Ureter (tissue), 1 donor: ENCODE measurements at places on chromosomes 3 and 15.

GRCh38 chr3:145015253-145015652, 1043.6 kb downstream of the DIPK2A start:
- DNase-seq = no peak

DNA sequence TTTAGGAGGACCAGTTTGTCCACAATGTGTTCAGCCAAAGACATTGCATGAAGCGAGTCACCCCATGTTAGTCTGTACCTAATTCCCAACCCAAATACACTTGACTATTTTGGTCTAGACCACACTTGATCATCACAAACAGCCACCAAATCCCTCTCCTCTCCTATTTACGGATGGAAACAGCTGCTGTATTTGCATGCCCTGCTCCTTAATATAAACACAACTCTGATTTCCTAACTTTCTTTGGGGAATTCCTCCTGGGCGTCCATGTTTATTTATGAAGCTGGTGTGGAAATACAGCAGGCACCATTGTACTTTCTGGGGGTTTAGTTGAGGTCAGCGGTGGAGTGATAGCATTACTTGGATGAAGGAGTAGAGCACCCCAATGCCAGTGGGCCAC, 235.2 kb downstream of the TLE3 start:
- DNase-seq = no peak

GRCh38 chr15:70504299-70504951, 258.9 kb downstream of the UACA start:
- no peak for DNase-seq

- no peak for DNase-seq
Measured at GRCh38 chr3:38264779-38265178, 833 bp upstream of the SLC22A13 start.

DNA sequence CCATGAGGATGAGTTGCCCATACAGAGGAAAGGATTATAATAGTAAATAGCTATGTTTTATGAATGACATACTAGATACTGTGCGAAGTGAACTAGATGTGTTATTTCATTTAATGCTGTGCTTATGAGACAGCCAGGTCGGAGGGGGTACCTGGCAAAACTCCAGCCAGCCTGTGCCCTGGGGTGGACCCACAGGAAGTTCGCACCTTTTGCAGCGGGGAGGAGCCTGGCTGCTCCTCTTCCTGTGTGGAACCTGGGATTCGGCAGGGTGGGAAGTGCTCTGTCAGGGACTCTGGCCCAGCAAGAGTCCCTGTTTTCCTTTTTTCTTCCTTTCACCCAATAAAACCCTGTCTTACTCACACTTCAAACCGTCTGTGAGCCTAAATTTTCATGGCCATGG, 452.2 kb downstream of the IL5RA start:
- no peak for DNase-seq

GRCh38 chr15:90138071-90138833, 36.0 kb upstream of the IDH2 start:
- DNase-seq = no peak

GRCh38 chr3:56753206-56753820, 48.4 kb downstream of the ARHGEF3 start:
- DNase-seq = no peak

DNA sequence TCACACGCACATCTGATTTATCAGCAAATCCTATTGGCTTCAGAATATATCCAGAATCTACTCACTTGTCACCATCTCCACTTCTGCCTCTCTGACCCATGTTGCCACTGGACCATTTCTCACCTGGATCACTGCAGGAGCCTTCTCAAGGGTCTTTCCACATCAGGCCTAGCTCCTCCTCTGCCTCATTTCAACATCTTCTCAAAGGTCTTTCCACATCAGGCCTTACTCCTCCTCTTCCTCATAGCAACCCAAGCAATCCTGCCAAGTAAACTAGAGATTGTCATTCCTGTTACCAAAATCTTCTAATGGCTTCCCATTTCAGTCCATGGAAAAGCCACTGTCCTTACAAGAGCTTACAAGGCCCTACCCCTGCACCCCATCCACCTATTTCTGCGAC, 18.0 kb upstream of the DUT start:
- DNase-seq = no peak

- DNase-seq = no peak
Measured at GRCh38 chr3:181329024-181329423, 339.5 kb upstream of the DNAJC19 start.

- no peak for DNase-seq
Measured at GRCh38 chr15:78402061-78402610, 35.9 kb upstream of the IREB2 start.

DNA sequence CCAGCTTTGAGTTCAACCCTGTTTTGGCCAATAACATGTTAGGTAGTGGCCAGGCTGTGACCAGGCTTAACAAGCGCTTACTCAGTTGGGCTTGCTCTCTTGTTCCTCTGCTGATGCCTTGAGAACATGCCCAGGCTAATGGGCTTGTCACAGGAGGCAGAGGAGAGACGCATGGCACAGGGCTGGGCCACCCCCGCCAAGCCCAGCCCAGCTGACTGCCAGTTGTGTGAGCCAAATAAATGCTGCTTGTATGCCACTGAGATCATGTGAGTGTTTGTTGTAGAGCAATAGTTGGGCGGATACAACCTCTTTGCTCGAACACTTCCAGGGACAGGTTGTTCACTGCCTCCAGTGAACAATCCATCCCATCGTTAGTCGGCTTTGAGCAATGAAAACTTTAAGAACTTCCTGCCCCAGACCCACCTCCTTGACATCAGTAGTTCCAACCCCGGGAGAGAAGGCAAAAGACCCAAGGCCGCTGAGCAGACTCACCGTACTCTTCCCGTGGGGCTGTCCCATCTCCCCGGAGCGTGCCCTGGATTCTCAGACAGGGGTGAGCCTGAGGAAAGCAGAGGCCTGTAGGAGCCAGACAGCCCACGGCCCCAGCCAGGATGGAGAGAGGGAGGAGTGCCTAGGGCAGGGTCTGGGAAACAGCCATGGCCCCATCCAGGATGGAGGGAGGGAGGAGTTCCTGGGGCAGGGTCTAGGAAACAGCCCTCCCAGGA, 4.1 kb downstream of the PLA2G4F start:
- no peak for DNase-seq

DNA sequence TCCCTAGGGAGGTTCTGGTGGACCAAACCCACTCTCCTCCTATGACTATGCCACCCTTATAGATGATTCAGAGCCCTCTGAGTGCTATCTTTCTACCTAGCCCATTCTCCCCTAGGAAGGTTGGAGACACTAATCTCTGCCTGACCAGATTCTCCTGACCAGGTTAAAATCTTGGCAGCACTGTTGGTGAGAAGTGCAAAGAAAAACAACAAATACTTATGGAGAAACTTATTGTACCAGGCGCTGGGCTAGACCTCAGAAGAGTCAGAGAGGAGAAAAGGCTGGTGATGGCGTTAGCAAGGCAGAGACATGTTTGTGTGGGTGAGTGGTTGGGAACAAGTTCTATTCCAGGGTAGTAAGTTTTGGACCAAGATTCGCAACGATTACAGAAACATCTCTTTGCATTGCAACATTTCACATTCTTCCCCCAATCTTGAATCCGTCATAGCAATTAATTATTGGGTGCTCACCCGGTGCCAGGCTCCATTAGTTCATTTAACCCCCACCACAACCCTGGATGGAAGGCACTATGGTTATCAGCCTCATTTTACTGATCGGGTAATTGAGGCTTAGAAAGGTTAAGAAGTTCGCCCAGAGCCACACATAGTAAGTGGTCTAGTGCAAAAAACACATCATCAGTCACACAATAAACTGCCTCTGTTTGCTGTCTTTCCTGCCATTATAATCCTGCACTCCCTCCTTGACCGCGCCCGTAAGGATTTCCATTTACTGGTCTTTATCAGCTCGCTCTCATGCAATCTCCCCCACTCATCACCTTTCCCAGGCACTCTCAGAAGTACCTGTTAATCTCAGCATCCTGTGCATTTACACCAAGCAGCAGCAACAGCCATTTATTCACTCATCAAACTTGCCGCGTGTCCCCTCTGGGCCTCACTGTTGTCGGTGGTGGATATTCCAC, 655 bp upstream of the TSPAN3 start:
- DNase-seq = no peak
